ENCODE measurements at places on chromosomes 16 and 17.
A peak's percentile ranks its signal among the peaks of the same experiment; 100 is the strongest.

GRCh38 chr16:54506741-54507500, 220.3 kb upstream of the IRX3 start:
- DNase-seq, result no peak

GRCh38 chr17:71726341-71726740, 394.5 kb upstream of the SOX9 start:
- no peak for DNase-seq

GRCh38 chr16:11677959-11678881, 10.0 kb downstream of the SNN start:
- no peak for DNase-seq

- DNase-seq, result no peak
Observed at GRCh38 chr17:65504141-65504540, 57.3 kb downstream of the AXIN2 start.

- no peak for DNase-seq
Observed at GRCh38 chr17:34503528-34504195, 75.7 kb upstream of the TMEM132E start.

GRCh38 chr17:3911271-3912053, 4.8 kb downstream of the P2RX1 start:
- DNase-seq, result no peak

- no peak for DNase-seq
Observed at GRCh38 chr17:29571883-29572681, 3.6 kb downstream of the TP53I13 start.

DNA sequence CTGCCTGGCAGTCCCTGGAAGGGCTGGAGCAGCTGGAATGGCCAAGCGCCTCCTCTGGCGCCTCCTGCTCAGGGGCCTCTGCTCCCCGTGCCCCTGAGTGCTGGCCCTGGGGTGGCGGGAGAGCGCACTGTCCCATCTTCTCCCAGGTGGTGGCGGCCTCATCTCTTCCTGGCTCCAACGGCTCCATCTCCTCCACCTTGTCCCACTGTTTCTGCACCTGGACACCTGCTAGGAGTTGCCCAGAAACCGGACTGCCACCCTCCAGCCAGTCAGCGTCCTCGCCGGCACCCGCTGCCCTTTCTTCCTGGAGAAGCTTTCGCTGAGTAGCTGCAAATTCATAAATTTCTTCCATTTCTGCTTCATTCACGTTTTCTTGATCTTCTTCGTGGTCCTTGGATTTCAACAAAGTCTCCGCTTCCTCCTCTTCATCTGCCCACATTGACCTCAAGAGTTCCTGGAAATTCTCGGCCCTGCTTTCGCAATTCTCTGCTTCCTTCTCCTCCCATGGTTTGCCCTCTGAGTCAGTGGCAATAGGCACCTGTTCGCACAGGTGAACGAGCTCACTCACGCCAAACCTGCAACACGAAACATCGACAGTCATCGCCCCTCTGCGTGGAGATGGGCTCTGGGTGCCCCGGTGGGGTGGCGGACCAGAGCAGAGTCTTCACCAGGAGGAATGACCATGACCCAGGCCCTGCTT, 13.7 kb upstream of the NLRC3 start:
- no peak for DNase-seq

- DNase-seq, result no peak
Observed at GRCh38 chr17:46832331-46832821, 13.9 kb upstream of the WNT3 start.

DNA sequence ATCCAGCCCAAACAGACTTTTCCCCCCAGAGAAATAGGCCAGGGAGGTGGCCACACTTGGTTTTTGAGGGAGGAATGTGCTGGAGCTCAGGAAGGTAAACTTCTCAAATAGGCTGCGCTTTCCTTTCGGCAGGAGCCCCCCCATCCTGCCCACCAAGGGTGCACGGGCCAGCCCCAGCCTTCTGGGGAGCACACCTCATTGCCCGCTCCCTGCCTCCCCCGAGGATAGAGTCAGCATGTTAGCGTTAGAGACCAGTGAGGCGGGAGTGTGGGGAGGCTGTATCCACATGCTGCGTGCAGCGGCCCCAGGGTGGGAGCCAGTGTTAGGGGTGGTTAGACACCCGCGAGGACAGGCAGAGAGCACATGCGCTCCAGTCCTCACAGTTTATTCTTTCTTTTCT, 42.3 kb downstream of the PIPOX start:
- no peak for DNase-seq

- no peak for DNase-seq
Observed at GRCh38 chr17:77829843-77830799, 128.4 kb upstream of the TNRC6C start.

- no peak for DNase-seq
Observed at GRCh38 chr16:78574571-78574970, 475.1 kb downstream of the WWOX start.

GRCh38 chr16:86088816-86089215, 189.9 kb downstream of the IRF8 start:
- DNase-seq, result no peak

GRCh38 chr16:67036323-67036741, 7.4 kb downstream of the CBFB start:
- DNase-seq, result no peak

GRCh38 chr17:61833536-61834193, 29.7 kb downstream of the BRIP1 start:
- no peak for DNase-seq

GRCh38 chr16:79278506-79278905, 322.0 kb downstream of the MAF start:
- DNase-seq, result peak; percentile 18

GRCh38 chr16:81843243-81843582, 64.1 kb downstream of the PLCG2 start:
- DNase-seq, result no peak

Measured in activated CD4-positive, CD25-positive, alpha-beta regulatory T cell treated with anti-CD3 and anti-CD28 coated beads, Interleukin-2, amount 50 U/mL, for 16 hours (primary cell).